ENCODE measurements at places on chromosomes 13 and 19.

GRCh38 chr13:113952983-113953520, 20.8 kb downstream of the C13orf46 start:
- DNase-seq = no peak

DNA sequence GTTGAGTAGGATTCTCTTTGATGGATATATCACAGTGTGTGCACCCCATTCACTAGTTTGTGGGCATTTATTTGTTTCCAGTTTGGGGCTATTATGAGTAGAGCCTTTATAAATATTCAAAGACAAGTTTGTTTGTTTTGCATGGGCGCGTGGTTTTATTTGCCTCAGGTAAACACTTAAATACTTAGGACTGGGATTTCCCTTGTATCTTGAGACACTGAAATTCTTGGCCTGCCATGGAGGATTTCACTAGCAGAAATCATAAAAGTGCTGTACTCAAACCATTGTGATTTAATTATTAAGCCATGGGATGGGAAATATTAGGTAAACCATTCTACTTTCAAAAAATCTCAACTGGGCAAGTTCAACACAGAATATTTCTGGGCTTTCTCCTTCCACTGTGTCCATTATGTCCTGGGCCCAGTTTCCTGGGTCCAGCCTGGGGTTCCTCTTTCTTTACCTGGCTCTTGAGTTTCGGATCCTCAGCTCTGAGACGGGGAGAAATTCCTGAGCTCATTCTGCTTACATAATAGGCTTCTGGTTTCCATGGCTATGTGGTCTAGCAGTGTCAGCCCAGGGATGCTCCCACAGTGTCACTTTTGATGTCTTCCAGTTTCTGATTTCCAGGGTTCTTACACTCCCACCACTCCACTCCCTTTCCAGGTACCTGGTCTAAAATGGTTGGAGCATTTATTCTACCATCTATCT, 14.4 kb downstream of the MYO16 start:
- peak; percentile 35 for DNase-seq

DNA sequence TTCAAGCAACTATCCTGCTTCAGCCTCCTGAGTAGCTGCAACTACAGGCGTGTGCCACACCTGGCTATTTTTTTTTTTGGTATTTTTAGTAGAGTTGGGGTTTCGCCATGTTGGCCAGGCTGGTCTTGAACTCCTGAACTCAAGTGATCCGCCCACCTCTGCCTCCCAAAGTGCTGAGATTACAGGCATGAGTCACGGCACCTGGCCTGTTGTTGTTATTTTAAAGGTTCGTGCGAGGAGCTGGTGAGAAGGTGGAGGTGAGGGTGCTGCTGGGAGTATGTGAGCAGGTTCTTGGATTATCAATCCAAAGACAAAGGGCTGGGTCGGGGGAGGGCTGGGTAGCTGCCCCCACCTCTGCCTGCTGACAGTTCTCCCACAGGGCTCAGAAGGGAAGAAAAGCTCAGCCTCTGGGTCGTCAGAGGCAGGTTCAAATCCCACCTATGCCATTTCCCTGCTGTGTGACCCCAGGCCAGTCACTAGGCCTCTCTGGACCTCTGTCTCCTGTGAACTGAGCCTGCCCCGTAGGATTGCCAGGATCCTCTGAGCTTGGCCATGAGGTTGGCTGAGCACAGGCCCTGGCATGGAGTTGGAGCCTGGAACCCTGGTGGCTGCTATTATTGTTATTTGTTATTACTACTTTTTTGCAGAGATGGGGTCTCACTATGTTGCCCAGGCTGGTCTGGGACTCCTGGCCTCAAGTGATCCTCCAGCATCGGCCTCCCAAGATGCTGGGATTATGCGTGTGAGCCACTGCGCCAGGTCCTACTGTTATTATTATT, 1.5 kb downstream of the CKM start:
- no peak for DNase-seq

GRCh38 chr13:111007209-111007608, 92.3 kb upstream of the ANKRD10 start:
- no peak for DNase-seq

DNA sequence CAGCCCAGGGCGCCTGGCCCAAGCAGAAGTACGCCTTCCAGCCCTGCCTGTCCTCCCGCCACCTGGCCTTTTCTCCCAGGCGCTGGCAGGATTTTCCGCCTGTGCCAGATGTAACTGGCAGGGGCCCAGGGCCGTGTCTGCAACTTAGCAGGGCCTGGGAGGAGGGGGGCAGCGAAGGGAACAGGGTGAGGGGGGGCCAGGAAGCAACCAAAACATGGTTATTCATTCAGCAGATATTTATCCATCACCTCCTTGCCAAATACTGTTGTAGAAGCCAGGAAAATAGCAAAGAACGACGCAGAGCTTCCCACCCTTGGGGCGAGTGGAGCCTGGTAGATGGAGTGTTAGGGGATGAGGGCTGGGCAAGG, 5.6 kb downstream of the TLE6 start:
- peak; percentile 19 for DNase-seq

Measured in LNCaP clone FGC (cell line).